ENCODE measurements at places on chromosomes 13 and 19.

GRCh38 chr19:37583340-37583739 lies 11.3 kb downstream of the ZNF571 start:
- peak; percentile 22 for DNase-seq
- H3K36me3 ChIP-seq: no peaks in the 10 kb centered on the region
- no peaks in the 10 kb centered on the region for H3K4me1 ChIP-seq
- H3K27me3 ChIP-seq: no peaks in the 10 kb centered on the region
- no peak overlapping the region for H3K4me3 ChIP-seq

GRCh38 chr19:1362387-1363257 lies 21.1 kb upstream of the NDUFS7 start:
- H3K27me3 ChIP-seq: no peaks in the 10 kb centered on the region
- no peak overlapping the region for H3K27ac ChIP-seq
- no peak overlapping the region for H3K4me3 ChIP-seq
- no peak for DNase-seq
- peaks cover 4% of the 10 kb centered on the region for H3K36me3 ChIP-seq

DNA sequence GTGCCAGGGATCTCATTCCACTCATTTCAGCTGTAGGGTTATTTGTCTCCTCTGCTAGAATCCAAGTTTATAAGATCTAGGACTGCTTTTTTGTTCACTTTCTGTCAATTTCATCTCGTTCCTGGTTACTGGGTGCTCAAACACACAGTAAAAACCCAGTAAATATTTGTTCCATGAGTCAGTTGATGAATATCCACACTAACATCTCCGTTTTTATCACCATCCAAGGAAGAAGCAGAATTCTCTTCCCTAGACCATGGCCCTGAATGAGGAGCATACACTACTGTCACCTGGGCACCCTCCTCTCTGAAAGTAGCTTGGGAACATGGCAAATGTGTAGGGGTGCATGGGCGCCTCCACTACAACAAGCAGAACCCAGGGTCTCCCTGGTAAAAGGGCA lies 390.8 kb downstream of the FOXO1 start:
- no peak for DNase-seq
- H3K4me1 ChIP-seq: peaks cover 3% of the 10 kb centered on the region
- no peaks in the 10 kb centered on the region for H3K36me3 ChIP-seq
- no peak overlapping the region for H3K4me3 ChIP-seq
- H3K27me3 ChIP-seq: no peaks in the 10 kb centered on the region
- H3K27ac ChIP-seq: no peak overlapping the region

DNA sequence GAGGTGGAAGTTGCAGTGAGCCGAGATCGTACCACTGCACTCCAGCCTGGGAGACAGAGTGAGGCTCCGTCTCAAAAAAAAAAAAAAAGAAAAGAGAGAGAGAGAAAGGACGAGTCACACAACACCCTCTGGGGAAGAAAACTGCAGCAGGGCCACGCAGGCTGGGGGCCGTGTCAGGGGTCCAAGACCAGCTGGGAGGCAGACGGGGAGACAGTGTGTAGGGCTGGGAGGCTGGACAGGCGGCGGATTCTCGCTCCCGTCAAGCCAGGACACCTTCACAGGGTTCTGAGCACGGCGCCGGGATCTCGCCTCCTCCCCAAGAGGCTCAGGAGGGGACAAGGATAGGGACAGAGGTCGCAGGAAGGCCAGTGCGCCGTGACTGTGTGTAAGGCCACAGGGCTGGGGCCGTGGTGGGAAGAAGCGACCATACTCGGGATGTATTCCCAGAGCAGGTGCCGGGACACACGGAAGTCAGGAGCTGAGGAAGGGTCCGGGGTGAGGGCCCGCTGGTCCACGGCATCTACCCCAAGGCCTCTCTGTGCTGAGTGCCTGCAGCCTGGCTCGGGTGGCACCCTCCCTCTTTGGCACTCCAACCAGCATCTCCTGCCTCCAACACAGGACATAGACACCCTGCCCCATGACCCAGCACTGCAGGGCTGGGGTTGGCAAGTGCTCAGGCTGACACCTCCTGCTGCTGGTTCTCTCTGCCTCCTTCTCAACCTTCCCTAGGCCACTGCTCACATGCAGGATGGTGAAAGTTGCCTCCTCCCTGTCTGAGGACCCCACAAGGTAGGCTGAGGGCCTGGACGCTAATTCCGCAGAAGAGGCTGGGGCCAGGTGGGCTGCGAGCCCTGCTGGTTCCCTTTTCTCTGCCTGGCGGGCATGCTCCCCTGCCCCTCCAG lies 21.2 kb downstream of the ZNF787 start:
- no peak overlapping the region for H3K27ac ChIP-seq
- H3K36me3 ChIP-seq: peaks cover 4% of the 10 kb centered on the region
- no peak for DNase-seq
- H3K4me3 ChIP-seq: no peak overlapping the region

- peak; percentile 89 for DNase-seq
- no peaks in the 10 kb centered on the region for H3K4me1 ChIP-seq
- H3K4me3 ChIP-seq: no peak overlapping the region
- H3K27ac ChIP-seq: no peak overlapping the region
- H3K36me3 ChIP-seq: peaks cover 11% of the 10 kb centered on the region
These were observed 19.0 kb upstream of the GPI start for GRCh38 chr19:34345947-34346351.

GRCh38 chr19:3313199-3313575 lies 53.2 kb upstream of the NFIC start:
- H3K4me1 ChIP-seq: no peaks in the 10 kb centered on the region
- H3K27ac ChIP-seq: no peak overlapping the region
- DNase-seq: no peak
- H3K36me3 ChIP-seq: no peaks in the 10 kb centered on the region
- no peak overlapping the region for H3K4me3 ChIP-seq
- no peaks in the 10 kb centered on the region for H3K27me3 ChIP-seq

DNA sequence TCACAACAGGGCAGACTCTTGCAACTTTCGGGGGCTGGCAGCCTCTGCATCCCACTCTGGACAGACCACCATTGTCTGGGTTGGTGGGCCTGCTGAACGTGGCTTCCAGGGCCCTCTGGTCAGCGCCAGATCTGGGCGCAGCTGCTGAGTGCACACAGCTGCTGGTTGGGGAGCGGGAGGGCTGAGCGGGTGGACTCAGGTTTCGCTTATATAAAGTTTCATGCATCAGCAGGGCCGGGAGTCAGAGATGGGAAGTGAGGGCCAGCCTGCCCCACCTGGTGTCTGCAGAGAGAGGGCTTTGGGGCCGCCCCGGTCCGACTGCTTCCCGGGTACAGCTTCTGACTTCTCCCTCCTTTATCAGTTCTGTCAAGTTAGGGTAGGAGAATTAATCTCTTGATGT lies 6.9 kb downstream of the ARHGEF7 start:
- H3K27ac ChIP-seq: no peak overlapping the region
- no peaks in the 10 kb centered on the region for H3K4me1 ChIP-seq
- H3K36me3 ChIP-seq: no peaks in the 10 kb centered on the region
- H3K27me3 ChIP-seq: no peaks in the 10 kb centered on the region

GRCh38 chr19:40342644-40343311 lies 5.4 kb downstream of the C19orf47 start:
- no peak overlapping the region for H3K27ac ChIP-seq
- no peaks in the 10 kb centered on the region for H3K27me3 ChIP-seq
- no peak overlapping the region for H3K4me3 ChIP-seq
- no peaks in the 10 kb centered on the region for H3K4me1 ChIP-seq
- DNase-seq: no peak

GRCh38 chr13:74978591-74978990 lies 503.4 kb downstream of the TBC1D4 start:
- H3K27ac ChIP-seq: no peak overlapping the region
- no peaks in the 10 kb centered on the region for H3K36me3 ChIP-seq
- H3K4me1 ChIP-seq: no peaks in the 10 kb centered on the region
- no peaks in the 10 kb centered on the region for H3K27me3 ChIP-seq
- no peak overlapping the region for H3K4me3 ChIP-seq

DNA sequence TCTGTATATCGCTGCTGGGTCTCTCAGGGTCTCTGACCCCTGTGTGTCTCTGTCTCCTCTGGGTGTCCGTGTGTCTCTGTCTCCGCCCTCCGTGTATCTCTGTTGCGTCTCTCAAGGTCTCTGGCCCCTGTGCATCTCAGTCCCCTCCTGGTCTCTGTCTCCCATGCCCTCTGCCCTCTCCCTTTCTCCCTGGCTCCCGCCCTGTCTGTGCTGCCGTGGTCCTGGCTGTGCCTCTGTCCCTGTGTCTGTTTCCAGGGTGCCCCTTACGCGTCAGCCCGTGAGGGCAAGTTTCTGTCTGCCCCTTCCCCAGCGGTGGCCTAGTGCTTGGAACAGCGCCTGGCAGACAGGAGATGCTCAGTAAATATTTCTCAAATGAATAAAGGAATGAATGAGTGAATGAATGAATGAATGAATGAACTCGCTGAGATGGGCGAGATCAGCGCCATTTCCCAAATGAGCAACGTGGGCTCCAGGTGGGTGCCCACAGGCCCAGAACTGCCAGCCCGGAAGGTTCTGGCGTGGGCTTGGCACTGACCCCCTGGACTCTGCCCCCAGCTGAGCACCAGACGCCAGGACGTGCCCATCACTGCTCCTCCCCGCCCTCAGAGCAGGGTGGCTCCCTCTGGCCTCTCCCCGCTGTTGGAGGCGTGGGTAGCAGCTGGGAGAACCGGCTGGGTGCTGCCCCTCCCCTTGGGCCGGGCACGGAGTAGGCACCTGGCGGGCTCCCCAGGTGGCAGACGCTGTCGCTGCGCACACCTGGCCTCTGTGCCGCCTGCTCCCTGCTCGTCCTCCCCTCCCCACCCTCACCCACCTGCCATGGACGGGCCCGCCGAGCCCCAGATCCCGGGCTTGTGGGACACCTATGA lies at the start of gene SULT2B1:
Gene SULT2B1 (plus strand): TSS at position 736 of the 866 bp plus-strand sequence. CDS start 81 bp downstream, at position 817.
- no peak within 1 kb of the TSS for H3K4me3 ChIP-seq
- H3K27me3 ChIP-seq: no peaks in the 10 kb centered on the region
- H3K4me1 ChIP-seq: no peaks in the 10 kb centered on the region
- DNase-seq: no peak
- no peak within 1 kb of the TSS for H3K27ac ChIP-seq
- H3K36me3 ChIP-seq: no peaks in the 10 kb centered on the region

DNA sequence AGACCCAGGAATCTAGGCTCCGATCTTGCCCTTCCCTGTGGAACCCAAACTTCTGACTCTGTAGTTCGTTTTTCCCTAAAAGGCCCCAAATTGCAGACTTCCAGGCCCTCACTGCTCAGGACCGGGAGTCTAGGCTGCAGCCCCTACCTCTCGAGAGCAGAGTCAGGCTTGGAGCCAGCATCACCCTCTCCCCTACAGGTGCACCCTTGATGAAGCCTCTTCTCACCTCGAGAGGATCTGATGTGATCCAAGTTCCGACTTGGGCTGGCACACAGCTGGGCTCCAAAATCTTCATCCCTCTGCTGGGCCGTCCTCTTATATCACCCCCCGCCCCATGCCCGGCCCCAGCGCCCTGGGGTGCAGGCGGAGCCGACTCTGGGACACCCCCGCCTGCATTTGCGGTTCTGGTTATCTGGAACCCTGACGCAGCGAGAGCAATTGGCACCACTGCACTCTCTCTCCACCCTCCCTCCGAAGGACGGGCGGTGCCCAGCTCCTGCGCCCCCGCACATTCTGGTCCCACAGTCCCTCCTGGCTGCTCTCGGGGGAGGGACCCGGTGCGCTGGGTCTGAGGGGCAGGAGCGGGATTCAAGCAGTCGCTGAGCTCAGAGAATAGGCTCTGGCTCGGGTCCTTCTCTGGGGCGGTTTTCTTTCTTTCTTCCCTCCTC lies at the start of gene KLK7:
Gene KLK7 (minus strand): TSS at position 293 of the 668 bp plus-strand sequence. CDS start 1,518 bp downstream, outside the sequence.
- no peak within 1 kb of the TSS for H3K4me3 ChIP-seq
- no peak within 1 kb of the TSS for H3K27ac ChIP-seq
- H3K36me3 ChIP-seq: no peaks in the 10 kb centered on the region
- H3K27me3 ChIP-seq: no peaks in the 10 kb centered on the region

- no peak overlapping the region for H3K27ac ChIP-seq
- no peaks in the 10 kb centered on the region for H3K4me1 ChIP-seq
- no peaks in the 10 kb centered on the region for H3K27me3 ChIP-seq
These were observed 177.0 kb downstream of the RFC3 start for GRCh38 chr13:33994826-33995502.

GRCh38 chr13:77898097-77898496 lies 20.5 kb downstream of the EDNRB start:
- no peak overlapping the region for H3K27ac ChIP-seq
- no peak overlapping the region for H3K4me3 ChIP-seq
- no peaks in the 10 kb centered on the region for H3K36me3 ChIP-seq

- DNase-seq: no peak
- H3K27ac ChIP-seq: no peak overlapping the region
- no peaks in the 10 kb centered on the region for H3K36me3 ChIP-seq
- H3K4me3 ChIP-seq: no peak overlapping the region
These were observed 201.7 kb downstream of the ABCC4 start for GRCh38 chr13:95099541-95099940.

DNA sequence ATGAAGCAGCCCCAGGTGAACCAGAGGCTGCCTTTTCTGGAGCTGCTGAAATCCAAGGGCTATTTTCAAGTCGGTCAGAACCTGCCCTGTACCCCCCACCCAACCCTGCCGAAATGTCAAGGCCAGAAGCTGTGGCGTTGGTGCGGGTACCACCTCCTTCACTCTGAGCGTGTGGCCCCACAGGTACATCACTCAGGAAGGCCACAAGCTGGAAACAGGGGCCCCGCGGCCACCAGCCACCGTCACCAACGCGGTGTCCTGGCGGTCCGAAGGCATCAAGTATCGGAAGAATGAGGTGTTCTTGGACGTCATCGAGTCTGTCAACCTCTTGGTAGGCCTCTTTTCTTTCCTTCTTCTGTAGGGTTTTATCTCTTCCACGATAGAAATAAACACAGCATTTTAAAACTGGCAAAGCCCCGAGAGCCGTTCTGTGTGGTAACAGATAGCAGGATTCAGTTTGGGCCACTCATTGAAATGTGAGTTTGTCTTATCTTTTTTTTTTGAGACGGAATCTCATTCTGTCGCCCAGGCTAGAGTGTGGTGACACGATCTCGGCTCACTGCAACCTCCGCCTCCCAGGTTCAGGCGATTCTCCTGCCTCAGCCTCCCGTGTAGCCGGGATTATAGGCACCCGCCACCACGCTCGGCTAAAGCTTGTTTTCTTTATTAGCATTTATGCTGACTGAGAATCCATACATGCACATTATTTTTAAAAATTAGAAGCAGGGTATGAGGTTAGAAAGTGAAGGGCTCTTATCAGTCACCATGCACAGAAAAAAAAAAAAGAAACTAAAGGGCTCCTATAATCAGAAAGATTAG lies 11.3 kb downstream of the AP1M1 start:
- no peak overlapping the region for H3K4me3 ChIP-seq
- peaks cover 6% of the 10 kb centered on the region for H3K36me3 ChIP-seq
- no peaks in the 10 kb centered on the region for H3K4me1 ChIP-seq
- no peak overlapping the region for H3K27ac ChIP-seq
- H3K27me3 ChIP-seq: no peaks in the 10 kb centered on the region
- no peak for DNase-seq

DNA sequence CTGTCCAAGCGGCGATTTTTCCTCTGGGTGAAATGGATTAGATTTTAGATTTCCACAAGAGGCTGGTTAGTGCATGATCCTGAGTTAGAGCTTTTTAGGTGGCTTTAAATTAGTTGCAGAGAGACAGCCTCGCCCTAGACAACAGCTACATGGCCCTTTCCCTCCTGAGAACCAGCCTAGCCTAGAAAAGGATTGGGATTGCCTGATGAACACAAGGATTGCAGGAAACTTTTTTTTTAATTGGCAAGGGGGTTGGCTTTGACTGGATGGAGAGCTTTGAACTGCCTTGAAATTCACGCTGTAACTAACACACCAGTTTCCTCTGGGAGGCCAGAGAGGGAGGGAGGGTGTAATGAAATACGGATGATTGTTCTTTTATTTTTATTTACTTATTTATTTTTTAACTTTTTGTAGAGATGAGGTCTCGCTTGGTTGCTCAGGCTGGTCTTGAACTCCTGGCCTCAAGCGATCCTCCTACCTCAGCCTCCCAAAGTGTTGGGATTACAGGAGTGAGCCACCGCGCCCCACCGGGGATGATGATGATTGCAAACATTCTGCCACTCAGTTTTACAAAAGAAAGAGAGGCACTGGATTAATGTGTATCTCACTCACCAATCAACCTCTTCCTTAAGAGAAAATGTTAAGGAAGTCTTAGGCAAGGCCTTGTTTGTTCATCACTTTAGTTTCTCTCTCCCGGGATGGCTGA lies 1.9 kb downstream of the LDLR start:
- H3K4me3 ChIP-seq: peak overlapping the region; percentile 92
- H3K27me3 ChIP-seq: no peaks in the 10 kb centered on the region
- no peak for DNase-seq
- peaks cover 11% of the 10 kb centered on the region for H3K36me3 ChIP-seq
